ENCODE measurements at places on chromosomes 5 and 9.

DNA sequence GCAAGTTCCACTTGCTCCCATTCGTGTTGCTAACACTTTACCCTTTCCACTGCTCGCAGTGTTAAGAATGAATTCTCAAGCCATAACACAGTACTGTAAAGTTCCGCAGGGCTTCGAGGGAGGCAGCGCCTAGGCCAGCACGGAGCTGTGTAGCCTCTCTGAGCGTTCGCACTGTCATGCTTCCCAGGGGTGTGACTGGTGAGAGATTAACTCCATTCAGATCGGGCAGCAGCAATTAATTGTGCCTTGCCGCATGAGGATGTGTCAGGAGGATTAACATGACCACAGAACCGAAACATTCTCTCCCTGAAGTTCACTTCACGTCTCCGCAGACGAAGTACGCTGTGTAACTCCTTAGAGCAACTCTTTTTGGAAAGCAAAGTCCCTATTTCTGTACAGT is 23.2 kb downstream of the ZBTB34 start:
- no peak for DNase-seq

- DNase-seq = no peak
Observed at GRCh38 chr5:62100201-62100600, 205.8 kb upstream of the KIF2A start.

DNA sequence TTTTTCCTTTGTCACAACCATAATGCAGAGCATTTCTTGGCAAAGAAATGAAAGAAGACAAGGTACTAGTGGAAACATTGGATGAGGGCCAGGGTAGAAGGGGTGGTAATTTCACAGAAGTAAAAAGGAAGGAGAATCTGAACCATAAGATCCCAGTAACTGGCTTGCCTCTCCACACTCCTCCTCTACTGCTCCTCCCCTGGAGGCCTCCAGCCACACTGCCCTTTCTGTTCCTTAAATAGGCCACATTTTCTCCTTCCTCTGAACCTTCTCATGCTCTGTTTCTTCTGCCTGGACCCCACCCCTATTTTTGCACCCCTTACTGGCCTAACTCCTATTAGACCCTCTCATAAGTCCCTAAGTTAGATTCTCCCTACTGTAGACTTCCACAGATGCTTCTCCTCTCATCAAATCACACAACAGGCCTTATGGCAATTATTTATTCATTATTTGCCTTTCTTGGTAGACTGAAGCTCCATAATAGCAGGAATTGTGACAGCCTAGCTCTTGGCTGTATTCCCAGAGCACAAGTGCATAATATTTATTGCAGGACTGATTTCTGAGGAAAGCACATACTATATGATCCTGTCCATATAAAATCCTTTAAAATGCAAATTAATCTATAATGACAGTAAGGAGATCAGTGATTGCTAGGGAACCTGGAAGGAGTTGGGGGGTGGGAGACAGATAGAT is 31.3 kb upstream of the GRIA1 start:
- DNase-seq = peak; percentile 52

GRCh38 chr9:20835377-20836286 is 151.6 kb downstream of the FOCAD start:
- DNase-seq = no peak

- no peak for DNase-seq
Observed at GRCh38 chr5:42875211-42875610, 63.5 kb upstream of the SELENOP start.

- DNase-seq = no peak
Observed at GRCh38 chr9:38437193-38437823, 13.1 kb upstream of the IGFBPL1 start.

DNA sequence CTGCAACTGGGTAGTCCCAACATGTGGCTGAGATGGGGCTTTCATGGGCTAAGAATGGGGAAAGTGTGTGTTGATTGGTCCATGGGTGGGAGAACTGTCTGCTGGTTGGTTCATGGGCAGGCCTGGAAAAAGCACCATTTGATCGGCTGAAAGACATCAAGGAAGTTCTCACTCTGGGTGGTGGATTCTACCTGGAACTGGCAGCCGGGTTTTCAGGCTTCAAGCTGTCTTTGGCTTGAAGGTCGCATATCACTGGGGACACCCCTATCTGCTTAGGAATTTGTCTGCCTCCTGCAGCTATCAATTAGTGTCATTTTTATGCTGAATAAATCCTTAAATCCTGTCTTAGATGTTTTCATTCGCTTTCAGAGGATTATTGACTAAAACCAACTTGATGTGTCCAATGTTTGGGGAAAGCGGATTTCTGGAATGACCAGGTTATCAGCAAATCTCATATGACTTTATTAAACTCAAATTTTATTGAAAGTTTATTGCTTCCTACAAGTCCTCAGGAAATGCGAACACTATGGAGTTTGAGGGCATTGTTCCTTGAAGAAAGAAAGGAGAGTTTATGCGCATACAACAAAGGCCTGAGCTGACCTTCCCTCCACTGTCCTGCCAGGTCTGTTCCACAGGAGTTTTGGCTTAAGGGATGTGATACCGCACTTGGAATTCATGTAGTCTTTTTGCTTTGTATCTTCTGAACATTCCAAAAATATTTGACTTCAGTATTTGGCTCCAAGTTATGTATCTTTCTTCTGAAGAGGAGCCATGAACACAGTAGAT is 451.1 kb downstream of the TUSC1 start:
- no peak for DNase-seq

DNA sequence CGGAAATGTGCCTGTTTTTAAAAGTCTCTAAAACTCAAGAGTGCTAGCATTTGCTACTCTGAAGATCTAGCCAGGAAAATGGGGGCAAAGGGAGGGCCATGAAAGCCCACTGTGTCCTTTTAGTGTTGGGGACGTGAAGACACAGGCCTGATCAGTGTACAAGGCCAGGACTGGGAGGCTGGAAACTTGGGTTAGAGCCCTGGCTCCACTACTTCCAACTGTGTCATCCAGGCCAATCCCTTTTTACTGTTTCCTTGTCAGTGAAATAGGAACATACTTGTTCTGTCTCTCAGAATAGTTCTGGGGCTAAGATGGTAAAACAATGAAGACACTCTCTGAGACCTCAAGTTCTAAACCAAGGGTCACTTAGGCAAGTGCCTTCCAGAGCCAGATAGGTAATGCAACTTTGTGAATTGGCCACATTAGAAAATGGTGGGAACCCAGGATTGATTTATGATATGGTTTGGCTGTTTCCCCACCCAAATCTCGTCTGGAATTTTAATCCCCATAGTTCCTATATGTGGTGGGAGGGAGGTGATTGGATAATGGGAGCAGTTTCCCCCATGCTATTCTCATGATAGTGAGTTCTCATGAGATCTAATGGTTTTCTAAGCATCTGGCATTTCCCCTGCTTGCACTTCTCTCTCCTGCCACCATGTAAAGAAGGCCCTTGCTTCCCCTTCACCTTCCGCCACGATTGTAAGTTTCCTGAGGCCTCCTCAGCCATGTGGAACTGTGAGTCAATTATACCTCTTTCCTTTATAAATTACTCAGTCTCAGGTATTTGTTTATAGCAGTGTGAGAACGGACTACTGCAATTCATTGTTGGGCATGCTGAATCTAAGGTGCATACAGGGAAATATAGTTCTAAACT is 30.4 kb upstream of the B4GALT1 start:
- DNase-seq = no peak
